ENCODE measurements at places on chromosomes 7 and 10.
A peak's percentile ranks its signal among the peaks of the same experiment; 100 is the strongest.

DNA sequence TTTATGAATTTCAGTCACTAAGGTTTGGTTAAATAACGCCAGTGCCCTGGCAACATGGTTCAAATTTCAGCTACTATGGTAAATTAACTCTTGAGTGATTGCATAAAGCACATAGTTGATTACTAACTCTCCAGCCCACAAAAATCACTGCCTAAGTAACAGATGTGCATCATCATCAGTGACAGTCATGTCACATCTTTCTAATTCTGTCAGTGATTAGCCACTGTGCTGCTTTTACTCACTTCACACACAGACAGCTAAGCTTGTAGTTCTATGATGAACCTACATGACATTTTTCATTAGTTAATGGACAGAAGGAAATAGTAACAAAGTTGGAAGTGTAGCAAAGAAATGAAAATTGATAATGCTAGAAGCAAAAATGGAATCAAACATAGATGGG, 108.9 kb downstream of the DNAH11 start:
- DNase-seq: no peak

GRCh38 chr10:119454990-119455389, 87.5 kb downstream of the RGS10 start:
- DNase-seq: no peak

DNA sequence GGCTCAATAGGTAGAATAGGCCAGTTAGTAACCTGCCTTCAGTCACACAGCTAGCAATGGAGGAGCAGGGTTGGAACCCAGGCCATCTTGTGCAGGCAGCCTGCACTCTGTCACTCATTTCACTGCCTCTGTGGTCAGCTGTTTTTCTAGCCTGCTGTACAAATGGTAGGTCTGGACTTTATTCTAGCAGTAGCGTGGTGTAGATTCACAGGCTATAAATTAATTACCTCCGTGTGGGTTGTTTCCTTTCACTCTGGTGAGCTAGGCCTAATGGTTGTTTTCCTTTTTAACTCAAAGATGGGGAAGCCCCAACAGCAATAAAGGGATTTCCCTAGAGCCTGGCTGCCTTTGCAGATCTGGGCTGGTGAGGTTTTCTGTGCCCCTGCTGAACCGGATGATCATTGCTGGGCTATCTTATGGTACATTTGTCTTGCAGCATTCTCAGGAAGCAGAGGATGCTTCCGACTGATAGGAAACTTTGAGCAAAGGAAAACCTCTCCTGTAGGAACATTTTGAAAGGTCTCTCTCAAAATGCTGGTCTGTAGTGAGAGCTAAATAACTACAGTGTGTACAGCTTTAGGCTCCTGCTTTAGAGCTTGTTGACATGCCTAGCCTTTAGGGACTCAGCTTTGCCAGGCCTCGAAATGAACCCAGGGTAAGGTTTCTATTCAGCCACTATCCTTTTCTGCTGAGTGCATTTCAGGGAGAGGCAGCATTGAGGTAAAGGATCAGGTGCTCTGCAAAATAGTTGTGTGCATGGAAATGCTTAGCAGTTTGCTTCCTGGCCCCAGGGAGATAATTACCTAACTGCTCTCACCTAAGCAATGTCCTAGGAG, 157.4 kb downstream of the ST7 start:
- no peak for DNase-seq

GRCh38 chr10:24901686-24902399, 50.6 kb downstream of the PRTFDC1 start:
- no peak for DNase-seq

- DNase-seq: no peak
These were observed 115.2 kb upstream of the CDK1 start for GRCh38 chr10:60662917-60663614.

- DNase-seq: no peak
These were observed 19.9 kb downstream of the ADAP1 start for GRCh38 chr7:934469-935163.

- no peak for DNase-seq
These were observed 19.4 kb upstream of the TNS3 start for GRCh38 chr7:47601119-47601880.

DNA sequence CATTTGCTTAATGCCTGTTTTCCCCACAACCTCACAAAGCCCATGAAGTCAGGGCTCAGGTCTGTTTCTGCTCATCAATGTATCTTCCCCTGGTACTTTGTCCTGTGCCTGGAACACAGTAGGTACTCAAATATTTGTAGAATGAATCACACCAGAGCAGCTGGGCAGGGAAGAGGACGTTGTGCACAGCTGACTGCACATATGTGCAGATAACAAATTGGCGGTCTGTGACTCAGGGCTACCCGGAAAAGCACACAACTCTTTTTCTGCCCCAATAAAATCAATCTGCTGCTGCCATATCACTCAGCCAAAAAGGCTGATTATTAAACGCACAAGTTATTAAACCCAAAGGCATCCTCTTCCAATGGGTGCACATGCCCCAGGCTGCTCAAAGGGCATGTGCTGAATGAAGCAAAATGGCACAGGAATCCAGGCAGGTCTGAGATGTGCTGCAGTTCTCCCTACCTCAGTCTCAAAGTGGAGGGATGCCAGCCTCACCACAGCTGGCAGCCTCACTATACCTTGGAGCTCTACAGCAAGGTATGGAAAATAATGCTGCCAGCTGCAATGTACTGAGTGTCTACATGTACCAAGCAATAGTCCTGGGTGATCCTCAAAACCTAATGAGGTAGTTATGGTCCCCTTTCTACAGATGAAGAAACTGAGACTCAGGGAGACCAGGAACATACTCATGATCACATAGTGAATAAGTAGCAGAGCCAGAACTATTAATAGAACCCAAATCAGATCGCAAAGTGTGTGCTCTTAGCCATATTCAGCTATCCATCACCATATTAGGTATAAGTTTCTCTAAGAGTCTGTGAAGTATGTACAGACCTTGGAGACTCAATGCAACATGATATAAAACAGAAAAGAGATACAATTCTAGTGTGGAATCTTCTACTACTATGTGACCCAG, 43.4 kb downstream of the SORBS1 start:
- DNase-seq: no peak

- DNase-seq: no peak
These were observed 36.5 kb downstream of the RAPGEF5 start for GRCh38 chr7:22320416-22320815.

- peak; percentile 66 for DNase-seq
These were observed at the start of gene TMEM184A for GRCh38 chr7:1555813-1556543. TMEM184A (minus strand) TSS chr7:1556205; CDS start chr7:1555484, 721 bp downstream.

DNA sequence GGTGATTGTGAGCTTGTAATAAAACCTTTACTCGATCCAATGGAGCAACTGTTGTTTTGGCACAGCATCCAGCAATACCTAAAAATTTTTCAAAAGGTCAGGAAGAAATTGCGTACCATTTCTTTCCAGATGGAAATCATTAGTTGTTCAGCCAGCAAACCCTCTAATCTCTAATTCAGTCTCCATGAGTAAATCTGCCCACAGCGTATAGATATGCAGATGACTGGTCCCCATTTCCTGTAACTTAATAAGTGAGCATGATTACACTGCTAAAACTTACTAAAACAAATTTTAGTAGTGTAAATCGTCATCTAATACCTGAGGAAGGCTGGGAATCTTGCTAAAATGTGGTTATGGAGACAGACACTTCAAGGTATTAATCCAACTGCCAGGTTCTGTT, 10.6 kb downstream of the SLC25A16 start:
- DNase-seq: no peak

GRCh38 chr7:134451656-134452055, 7.2 kb downstream of the AKR1B1 start:
- no peak for DNase-seq

- no peak for DNase-seq
These were observed 36.1 kb downstream of the UBTD1 start for GRCh38 chr10:97534746-97535367.

DNA sequence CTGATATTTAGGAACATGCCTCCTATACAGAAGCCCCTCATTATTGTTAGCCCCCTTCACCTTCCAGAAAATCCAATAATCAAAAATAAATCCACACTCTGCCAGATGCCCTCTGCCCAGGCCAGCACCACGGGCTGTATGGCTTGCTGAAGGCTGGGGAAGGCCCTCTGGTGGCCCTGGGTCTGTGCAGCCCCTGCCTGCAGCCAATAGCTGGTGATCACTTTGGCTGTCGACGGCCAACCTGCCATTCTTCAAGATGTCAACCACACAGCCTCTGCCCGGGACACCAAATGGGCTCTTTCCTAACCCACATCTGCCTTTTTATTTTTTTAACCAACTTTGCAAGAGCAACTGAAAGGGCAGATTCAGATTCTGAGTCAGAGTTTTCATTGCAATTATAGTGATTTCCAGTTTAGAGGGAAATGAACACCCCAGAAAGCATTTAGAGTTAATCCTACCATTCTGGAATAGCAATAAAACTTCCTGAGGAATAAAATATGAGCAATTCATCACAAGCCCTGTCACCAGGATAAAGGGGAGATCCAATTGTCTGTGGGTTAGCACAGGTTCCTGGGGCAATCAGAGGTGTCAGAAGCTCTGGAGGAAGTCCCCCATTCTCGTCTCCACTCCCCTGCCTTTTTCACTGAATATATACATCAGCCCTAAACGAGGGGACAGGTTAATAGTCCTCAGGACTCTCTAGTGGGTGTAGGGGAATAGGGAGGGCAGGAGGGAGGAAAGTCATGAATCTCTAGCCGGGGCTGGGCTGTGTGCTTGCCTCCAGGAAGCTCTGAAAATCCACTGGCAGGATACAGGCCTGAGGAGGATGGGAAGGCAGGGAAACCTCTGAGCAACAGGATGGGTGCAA, 211.3 kb downstream of the GRID1 start:
- no peak for DNase-seq

DNA sequence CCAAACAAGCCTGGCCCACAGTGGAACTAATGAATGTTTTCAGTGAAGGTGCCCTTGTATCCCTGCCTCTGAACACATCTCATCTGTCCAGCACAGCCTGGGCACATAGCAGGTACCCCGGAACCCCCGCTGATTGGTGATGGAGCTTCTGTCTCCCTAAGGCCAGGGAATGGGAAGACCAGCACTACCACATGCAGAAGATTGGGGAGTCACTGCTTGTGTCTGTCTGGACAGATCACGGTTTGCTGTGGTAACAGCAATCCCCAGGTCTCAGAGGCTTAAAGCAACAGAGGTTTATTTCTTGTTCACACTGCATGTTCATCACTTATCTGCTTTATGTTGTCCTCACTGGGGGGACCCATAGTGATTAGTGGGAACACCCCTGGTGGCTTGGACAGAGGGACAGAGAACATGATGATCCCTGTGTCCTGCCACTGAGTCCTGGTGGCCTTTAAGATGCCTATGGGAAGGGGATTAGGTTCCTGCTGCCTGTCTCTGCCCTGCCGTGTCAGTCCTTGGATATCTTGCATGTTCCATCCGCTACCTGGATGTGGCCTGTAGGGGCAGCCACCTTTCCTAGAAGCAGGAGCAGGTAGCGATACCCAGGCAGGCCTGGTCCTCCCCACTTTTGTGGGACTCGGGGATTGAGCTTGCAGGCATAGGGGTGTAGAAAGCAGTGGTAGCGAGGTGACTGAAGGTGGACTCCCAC, 3.6 kb downstream of the TSPAN14 start:
- no peak for DNase-seq

GRCh38 chr7:986766-987751, 4.1 kb downstream of the CYP2W1 start:
- DNase-seq: no peak

- DNase-seq: peak; percentile 46
These were observed 38.6 kb upstream of the RSBN1L start for GRCh38 chr7:77657427-77658224.

All from left kidney (tissue), 8 donors.